Daoy (cell line): ENCODE measurements at places on chromosomes 6 and 20. TPM values are rescaled to one million over a fixed set of nuclear protein-coding genes. Genes with fewer than 3 reads are reported as not detected.

GRCh38 chr6:69933239-69933638 is 66.9 kb downstream of the COL19A1 start:
- DNase-seq, result no peak

DNA sequence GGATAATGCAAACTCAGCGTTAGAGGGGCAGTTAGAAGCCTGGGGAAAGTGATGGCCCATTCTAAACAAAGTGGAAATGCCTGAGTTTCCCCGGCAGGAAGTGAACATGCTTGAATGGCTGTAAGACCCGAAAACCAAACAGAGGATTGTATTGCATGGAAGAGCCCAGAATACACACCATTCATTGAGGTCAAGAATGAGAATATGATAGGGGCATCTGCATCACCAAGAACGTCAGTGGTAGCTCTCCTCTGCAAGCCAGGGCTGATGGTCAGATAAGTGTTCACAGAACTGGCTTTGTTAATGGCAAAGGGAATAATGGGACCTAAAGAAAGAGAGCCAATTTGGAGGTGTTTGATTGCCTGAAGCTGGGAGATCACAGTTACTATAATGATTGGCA is 663.4 kb downstream of the KHDRBS2 start:
- DNase-seq, result no peak

DNA sequence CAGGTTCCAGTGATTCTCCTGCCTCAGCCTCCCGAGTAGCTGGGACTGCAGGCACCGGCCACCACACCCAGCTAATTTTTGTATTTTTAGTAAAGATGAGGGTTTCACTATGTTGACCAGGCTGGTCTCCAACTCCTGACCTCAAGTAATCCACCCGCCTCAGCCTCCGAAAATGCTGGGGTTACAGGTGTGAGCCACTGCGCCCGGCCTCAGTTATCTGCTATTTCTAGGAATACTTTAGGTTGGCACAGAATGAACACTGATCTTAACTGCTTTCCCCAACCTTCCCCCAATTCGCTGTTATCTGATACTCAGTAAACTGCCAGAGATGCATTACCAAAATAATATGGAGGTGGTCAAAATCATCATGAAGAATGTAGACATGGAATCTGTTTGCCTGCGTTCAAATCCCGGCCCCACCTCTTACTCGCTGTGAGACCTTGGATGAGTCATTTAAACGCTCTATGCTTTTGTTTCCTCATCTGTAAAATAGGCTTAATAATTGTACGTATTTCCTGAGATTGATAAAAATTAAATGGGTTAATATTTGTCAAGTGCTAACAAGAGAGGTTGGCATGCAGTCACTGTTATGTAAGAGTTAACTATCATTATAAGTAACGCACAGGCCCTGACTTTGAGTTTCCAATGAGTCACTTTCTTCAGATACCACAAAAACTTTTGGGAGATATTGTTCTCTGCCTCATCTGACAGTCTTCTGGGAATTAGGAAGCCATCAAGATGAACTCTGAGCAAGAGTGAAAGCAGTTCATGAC is 44.5 kb upstream of the NCOA3 start:
- DNase-seq, result peak; percentile 28

Gene MAP7
- total RNA-seq, result 0.95 and 1.1 TPM in 2 replicates

Gene GMPR
- 6.0 and 6.5 TPM in 2 replicates for total RNA-seq
